ENCODE measurements at places on chromosomes 13 and 19.

DNA sequence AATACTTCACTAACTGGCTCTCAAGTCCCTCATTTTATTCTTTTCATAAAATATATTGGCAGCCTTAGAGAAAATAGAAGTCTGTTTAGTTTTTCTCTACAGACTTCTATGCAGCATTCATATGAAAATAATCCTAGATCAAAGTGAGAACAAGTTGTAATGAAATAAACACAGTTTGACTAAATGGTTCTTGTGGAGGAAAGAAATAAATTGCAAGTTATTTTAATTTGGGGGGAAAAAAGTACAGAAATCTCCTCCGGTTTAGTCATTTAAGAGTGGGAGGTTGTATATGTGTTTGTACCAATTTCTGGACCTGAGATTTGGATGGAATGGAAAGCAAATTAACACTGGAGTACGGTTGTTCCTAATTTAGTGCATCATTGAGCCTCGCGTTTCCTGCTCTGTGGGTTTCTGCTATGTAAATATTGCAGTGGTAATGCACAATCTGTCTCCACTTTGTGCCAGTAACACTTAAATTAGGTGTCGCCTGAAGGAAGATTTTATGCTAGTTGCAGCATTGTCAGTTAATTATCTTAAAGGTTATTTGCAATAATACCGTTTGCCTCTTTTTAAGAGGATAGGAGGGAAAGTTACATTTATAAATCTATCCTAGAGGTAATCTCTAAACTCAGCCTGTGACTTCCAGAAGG, 100.2 kb downstream of the ZIC5 start:
- DNase-seq = no peak

- DNase-seq = peak; percentile 19
Measured at GRCh38 chr19:23283925-23284324, 33.7 kb upstream of the ZNF724 start.

GRCh38 chr13:49858178-49858856, 65.8 kb upstream of the KPNA3 start:
- no peak for DNase-seq

- DNase-seq = no peak
Measured at GRCh38 chr13:46369506-46370277, 17.4 kb downstream of the RUBCNL start.

GRCh38 chr19:5628461-5628860, 5.6 kb downstream of the SAFB start:
- no peak for DNase-seq

DNA sequence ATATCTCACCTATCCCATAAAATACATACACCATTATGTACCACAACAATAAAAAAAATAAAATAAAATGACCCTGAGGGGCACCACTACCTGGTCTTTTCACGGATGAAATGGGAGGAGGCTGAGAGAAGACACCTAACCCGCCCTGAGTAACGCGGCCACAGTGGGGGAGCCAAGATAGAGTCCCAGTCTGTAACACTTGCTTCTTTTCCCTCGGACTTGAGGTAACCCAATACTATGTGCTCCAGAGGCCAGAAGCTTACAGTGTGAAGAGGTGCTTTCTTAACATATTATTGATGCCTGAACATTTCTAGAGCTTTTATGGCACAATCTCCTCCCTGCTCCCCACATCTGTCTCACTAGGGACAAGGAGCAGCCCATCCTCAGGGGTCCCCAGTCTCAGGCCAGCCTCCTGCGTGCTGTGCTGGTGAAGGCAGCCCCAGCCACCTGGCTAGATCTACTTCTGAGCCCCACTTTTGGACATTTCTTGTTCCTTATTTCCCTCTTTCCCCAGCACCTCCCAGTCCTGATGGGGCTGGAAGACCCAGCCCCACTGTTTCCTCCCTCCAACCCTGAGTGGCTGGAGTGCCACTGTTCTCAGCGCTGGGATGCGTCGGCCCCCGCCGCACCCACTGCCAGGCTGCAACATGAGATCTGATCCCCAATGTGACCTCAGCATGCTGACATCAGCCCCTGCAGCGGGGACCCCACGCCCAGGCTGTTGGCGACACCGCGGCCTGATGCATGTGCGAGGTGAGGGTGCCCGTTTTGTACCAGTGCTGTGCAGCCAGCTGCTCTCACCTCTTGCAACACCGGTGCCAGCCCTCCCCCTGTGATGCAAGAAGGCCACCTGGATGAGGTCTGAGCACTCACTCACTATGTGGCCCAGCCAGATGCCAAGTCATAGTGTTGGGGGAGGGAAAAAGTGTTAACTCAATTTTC, 143.3 kb downstream of the DCLK1 start:
- no peak for DNase-seq

DNA sequence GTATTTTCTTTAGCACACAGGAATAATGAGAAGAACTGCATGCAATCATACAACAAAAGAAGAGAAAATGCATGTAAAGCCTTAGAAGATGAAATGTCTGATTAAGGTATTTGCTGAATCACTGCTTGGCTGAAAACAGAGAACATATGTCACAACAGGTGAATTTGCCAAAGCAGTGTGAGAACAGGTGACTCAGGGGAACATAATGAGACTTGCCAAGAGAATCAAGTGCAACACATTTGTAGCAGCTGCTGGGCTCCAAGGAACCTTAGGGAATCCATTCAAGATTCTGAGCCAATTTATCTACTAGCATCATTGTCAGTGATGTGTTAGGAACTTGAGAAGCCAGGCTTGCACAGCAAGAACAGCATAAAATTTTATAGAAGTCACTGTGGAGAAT, 273.1 kb downstream of the PCDH20 start:
- no peak for DNase-seq

- no peak for DNase-seq
Measured at GRCh38 chr19:45075301-45076028, 813 bp downstream of the ZNF296 start.

DNA sequence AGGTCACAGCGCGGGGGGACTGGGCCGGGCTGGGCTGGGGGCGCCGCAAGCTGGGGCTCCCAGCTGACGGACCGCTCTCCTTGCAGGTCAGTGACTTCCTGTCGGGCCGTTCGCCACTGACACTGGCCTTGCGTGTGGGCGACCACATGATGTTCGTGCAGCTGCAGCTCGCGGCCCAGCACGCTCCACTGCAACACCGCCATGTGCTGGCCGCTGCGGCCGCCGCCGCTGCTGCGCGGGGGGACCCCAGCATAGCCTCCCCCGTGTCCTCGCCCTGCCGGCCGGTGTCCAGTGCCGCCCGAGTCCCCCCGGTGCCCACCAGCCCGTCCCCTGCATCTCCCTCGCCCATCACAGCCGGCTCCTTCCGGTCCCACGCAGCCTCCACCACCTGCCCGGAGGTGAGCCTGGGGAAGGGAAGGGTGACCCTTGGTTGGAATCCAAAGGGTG, 5.7 kb downstream of the MIDN start:
- DNase-seq = no peak

DNA sequence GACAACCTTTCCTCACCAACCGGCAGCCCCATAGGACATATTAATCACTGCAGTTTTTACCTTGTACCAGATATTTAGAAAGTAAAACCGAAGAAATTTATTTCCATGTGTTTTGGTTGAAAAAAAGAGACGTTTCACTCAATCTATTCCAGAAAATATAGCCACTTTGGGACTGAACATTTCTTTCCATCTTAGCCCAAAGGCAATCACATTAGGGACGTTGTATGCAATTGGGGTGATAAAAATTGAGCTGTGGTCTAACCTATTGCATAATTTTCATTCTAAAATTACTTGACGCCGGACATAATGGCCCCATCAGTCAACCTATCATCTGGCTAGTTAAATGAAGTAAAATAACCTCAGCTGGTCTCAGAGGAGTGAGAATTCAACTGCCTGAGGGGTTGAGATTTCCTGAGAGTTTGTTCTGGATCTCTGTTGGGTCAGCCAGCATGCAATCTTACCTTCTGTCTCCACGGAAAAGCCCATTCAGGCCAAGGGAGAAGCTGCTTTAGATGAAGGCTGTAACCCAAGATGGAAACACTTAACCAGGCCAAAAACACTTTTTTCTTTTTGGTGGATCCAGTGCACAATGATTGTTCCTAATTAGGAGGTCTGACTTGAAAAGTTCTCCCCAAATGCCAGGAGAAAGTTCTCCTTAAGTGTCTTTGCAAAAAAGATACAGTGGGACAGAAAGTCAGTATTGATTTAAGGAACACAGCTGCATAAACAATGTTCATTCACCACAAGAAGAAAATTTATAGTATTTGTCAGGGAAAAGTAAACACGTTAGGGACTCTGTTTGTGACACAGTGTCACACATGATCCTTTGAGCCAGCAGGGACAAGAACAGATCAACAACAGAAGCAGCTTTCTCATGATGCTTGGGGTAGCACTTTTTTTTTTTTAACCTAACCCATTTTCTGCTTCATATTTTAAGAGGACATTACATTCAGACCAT, 34.1 kb downstream of the DLEU7 start:
- no peak for DNase-seq

- DNase-seq = no peak
Measured at GRCh38 chr13:48489666-48490065, 43.2 kb downstream of the RCBTB2 start.

GRCh38 chr13:58855283-58855682, 1223.7 kb downstream of the PCDH17 start:
- DNase-seq = no peak

GRCh38 chr13:96837809-96838208, 156.5 kb downstream of the OXGR1 start:
- DNase-seq = no peak

DNA sequence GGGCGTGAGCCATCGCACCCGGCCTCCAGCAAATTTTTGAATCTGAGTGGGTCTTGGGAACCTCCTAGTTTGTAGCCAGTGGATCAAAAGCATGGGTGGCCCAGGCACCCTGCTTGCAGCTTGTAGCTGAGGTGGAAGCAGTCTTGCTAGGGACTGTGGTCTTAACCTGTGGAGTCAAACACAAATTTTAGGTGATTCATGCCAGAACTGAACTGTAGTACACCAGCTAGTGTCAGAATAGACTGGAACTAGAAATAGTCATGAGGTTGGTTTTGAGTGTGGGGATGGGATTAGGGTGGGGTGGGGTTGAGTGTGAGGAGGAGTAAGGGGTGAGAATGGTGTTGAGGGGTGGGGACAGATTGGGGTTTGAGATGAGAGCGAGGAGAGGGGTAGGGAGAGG, 5.8 kb downstream of the LIM2 start:
- DNase-seq = no peak

GRCh38 chr19:14059093-14059480, 2.8 kb downstream of the PALM3 start:
- DNase-seq = no peak
